Stimulated activated CD8-positive, alpha-beta memory T cell treated with anti-CD3 and anti-CD28 coated beads, Interleukin-2, amount 100 ng/mL, for 1 hour (primary cell): ENCODE measurements at places on chromosomes 5 and 9.

DNA sequence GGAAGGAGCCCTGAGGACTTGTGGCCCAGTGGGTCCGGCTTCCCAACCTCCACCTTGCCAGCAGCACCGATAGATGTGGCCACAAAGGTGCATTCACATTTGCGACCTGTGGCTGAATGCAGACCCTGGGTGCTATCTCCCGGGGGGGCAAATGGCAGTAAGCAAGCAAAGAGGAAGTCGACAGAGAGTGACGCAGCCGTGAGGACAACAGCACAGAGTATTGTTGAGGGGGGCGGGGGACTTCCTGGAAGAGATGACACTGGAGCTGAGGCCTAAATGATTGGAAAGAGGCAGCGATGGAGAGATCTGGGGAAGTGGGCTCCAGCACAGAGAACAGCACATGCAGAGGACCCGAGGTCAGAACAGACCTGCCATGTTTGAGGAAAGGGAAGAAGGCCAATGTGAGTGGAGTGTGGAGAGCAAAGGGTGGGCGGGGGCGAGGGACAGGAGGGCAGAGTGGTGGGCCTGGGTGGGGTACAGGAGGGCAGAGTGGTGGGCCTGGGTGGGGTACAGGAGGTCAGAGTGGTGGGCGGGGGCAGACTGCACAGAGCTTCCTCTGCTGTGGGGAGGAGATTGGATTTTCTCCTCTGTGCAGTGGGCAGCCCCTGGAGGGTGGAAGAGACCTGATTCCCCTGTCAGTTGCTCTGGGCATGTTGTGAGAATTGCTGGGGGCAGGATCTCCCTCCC, 42.6 kb downstream of the ADAMTS2 start:
- no peak for DNase-seq

DNA sequence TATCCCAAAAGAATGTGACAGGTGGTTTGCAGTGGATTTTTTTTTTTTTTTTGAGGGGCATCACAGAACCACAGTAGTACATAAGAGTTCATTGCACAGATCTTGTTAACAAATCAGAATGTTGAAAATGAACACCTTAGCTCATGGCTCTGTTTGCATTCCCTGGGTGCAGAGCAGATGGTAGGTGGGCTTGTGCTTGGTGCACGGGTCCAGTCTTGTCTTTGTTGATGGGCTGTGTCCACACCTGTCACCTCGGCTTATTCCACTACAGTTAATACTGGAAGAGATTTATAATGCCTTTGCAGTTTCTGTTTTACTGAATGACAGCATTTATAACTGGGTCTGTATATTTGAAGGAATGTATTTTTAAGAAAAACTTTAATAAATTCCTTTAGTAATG, 146.6 kb downstream of the KDM4C start:
- DNase-seq: no peak

DNA sequence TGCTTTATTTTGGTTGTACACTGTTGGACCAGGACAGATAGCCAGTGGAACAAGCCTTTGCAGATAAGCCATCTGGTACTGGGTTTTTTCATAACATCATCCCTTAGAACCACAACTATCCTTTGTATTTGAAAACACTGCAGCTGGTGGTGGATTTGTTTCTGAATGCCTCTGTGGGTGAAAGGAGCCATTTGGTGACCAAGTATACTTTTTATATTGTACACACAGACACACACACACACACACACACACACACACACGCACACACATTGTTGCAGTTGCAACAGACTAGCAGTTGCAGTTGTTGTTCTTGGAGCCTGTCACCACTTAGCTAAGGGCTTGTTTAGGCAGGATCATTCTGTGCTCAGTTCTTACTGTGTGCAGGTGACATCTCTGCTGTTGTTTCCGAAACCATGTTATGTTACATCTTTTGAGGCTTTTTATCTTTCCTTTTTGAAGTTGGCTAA, 22.9 kb upstream of the CAVIN4 start:
- no peak for DNase-seq

DNA sequence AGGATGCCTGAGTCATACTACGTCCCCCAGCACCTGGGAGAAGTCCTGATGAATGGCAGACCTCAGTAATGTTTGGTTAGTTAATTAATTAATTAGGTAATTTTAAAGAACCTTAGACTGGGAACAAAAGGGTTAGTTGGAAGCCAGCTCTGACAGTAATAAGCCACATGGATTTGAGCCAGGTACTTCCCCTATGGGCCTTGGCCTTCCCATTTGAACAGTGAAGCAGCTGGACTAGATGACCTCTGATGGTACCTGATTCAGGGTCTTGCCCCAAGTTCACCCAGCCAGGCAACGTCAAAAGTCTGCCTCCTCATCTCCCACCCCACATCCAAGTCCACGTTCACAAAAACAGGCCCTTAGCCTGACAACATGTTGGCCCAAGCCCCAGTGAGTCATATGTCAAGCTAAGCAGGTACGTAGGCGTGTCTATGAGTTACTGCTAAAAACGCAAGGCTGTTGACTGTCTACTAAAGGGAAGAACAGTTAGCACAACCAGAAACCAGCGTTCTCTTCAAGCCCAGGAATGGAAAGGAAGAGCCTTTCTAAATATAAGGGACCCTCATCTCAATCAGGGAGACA, 303.2 kb downstream of the ACTL7B start:
- DNase-seq: no peak

DNA sequence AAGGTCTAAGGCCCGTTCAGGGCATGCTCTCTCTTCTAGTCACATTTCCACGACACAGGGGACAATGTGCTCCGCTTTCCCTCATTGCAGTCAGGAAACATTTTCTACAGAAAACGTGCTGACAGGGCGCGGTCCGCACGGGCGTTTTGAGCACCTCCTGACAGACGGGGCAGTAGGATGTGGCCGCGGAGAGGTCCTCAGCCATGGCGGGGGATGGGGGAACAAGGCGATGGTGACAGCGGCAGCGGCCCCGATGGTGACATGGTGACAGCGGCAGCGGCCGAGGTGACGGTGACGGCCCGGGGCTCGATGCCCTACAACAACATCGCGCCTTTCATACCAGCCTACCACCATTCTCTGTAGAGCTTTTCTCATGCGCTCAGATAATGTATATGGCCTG, 4.1 kb downstream of the PLPP1 start:
- no peak for DNase-seq

DNA sequence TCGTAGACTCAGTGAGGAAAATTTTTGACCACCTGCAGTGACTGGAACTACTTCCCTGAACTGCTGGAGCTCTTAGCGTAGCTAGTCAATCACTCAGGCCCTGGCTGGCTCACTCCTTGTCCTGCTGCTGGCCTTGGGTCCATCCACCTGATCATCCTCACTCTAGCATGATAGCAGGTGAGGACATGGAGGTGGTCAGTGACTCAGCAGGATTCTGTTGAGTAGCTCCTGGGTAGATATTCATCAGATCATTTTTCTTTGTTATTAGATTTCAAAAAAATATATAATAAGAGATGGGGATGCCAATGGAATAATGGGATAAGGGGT, 25.0 kb upstream of the SEMA4D start:
- DNase-seq: no peak

GRCh38 chr5:179858241-179858585, 404 bp downstream of the MRNIP start:
- no peak for DNase-seq

DNA sequence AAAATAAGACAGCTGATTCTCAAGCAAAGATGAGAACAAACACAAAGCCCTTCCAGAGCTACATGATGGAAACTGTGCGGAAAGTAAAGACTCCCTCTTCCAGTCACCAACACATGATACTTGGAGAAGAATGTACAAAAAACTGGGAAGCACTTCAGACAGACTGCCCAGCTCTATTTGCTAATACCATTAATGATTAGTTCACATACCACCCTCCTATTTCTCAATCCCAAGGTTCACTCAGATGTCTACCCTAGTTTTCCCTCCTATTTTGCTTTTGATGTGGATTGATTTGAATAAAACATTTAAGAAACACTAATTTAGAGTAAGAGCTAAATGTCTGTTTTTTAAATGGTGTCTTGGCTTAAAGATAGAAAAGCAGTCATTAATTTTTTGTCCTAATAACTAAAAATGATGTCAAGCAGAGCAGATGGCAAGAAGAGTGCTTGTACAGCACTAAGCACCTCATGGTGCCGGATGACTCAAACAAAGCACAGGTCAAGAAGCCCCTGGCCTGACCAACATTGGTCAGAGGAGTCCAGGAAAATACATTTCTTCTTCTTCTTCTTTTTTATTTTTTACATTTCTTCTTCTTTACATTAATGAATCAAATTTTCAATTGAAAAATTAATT, 639.4 kb downstream of the PDE4D start:
- no peak for DNase-seq
